ENCODE measurements at places on chromosomes 6 and 20.

DNA sequence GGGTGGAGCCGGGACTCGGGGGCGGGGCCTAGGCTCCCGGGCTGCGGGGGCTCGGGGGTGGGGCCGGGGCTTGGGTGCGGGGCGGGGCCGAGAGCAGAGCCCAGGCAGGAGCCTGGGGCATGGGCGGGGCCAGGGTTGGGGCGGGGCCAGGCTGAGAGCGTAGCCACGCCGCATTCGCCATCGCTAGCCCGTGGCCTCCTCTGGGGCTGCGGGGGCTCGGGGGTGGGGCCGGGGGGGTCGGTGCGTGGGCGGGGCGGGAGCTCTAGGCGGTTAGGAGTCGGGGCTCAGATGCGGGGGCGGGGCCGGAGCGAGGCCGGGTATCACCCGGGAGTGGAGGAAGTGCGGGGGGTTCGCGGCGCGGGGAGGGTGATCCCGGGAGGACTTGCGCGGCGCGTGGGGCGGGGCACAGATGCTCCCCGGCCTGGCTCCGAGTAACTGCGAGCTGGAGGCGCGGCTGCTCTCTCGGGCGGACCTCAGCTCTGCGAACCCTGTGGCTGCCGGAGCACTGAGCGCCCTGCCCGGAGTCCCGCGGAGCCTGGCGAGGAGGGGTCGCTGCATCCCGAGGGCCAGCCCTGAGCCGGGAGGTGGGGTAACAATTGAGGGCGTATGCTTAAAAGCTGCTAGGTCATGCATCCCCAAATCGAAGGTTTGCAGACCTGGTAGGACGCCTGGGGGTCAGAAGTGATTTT is 434 bp upstream of the ECI2 start:
- peak; percentile 95 for DNase-seq

DNA sequence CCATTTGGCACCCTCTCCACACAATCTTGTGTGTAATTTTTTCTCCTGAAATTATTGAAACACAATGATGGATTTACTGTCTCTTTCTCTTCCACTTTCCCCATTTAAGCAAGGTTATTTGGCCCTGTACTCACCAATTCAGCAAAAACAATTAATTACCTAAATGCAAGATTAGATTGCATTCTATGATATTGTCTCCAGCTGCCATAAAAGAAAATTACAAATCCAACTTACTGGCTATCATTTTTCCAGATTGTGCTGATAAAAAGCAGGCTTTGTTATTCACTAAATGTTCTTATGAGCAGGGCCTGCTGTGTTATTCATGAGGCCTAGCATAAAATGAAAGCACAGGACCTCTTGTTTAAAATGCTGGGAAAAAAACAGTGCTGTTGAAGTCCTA is 95.8 kb upstream of the IRAK1BP1 start:
- DNase-seq: no peak

GRCh38 chr20:6277661-6278240 is 154.9 kb upstream of the FERMT1 start:
- no peak for DNase-seq

- DNase-seq: peak; percentile 42
These were observed 103.8 kb downstream of the RNASET2 start for GRCh38 chr6:166852451-166852975.

- no peak for DNase-seq
These were observed 312.3 kb downstream of the PRL start for GRCh38 chr6:21984561-21984960.

GRCh38 chr6:140774080-140774505 is 1358.6 kb upstream of the GJE1 start:
- no peak for DNase-seq

- DNase-seq: no peak
These were observed 1.5 kb upstream of the RREB1 start for GRCh38 chr6:7106215-7106751.

GRCh38 chr6:129597023-129597713 is 112.8 kb downstream of the ARHGAP18 start:
- no peak for DNase-seq

GRCh38 chr20:3168079-3168828 is 5.1 kb downstream of the LZTS3 start:
- DNase-seq: no peak

GRCh38 chr6:166087246-166087645 is 80.4 kb downstream of the TBXT start:
- DNase-seq: no peak

DNA sequence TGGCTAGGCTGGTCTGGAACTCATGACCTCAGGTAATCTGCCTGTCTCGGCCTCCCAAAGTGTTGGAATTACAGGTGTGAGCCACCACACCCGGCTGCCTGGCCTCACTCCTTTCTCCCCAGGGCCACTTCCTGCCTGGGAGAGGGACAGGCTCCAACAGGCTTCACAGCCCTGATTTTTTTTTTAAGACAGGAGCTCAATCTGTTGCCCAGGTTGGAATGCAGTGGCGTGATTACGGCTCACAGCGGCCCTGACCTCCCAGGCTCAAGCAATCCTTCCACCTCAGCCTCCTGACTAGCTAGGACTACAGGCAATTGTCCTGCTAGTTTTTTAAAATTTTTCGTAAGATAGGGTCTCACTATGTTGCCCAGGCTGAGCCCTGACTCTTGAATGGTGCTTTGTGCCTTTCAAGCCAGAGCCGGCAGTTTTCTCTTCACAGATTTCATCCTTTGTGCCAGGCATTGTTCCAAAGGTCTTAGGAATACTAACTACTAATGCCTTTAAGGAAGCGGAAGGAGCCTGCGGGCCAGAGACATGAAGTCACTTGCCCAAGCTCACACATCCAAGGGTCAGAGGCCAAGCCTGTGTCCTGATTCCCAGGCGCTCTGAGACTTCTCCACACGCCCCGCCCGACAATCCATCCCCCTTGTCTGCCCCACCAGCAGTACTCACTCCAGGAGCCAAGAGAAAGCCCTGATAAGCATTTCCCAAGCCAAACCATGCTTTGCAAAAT is 19.2 kb downstream of the CAPN11 start:
- no peak for DNase-seq

DNA sequence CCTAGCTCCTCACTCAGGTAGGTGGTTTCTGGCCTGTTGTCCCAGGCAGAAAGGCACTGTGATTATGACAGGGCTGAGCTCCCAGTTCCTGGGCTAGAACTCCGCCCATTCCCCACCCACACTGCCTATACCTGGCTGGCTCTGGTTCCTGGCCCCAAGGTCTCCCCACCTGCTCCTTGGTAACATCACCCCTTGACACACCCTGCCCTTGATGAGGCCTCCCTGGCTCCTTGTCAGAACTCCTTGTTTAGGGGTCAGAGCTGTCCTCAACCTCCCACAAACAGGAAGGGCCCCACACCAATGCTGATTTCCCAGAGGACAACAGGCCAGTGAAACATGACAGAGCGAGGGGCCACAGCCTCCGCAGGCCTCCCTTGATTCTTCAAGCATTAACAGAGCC is 15.5 kb upstream of the MYMX start:
- DNase-seq: no peak

DNA sequence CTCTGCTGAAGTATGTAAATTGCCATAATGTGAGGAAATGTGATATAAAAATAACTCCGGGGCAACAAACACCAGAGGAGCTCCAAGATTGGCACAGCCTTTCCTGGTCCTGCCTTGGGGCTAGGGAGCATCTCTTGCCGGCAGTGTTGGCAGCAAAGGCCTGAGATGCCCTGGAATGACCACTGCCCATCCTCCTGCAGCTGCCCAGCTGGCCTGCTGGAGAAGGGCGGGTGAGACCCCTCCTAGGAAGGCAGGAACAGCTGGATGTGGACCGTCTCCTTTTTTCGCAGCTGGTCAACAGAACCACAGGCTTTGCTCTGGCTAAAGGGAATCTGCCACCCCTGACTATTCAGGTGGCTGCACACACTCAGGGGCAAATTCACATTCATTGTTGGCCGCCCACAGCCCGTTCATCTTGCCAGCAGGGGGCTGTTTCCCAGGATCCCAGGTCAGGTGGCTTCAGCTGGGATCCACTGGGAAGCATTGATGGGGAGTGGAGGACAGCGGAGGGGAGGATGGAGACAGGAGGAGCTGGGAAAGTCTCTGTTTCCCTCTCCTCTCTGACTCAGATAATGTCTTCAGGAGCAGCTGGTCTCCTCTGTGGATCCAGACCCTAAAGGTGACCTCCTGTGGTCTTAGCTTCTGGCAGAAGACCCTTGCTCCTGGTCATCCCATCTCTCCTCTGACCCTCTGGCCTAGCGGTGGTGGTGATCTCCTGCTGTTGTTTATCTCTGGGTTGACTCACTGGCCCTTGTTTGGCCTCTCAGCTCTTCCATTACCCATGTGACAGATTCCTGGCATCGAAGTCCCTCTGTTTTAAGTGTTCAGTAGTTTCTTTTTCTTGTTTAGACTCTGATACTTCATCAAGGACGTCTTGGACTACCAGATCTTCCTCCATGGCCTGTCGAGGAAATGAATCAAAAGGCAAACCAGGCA is 336.7 kb downstream of the DHX35 start:
- DNase-seq: no peak

DNA sequence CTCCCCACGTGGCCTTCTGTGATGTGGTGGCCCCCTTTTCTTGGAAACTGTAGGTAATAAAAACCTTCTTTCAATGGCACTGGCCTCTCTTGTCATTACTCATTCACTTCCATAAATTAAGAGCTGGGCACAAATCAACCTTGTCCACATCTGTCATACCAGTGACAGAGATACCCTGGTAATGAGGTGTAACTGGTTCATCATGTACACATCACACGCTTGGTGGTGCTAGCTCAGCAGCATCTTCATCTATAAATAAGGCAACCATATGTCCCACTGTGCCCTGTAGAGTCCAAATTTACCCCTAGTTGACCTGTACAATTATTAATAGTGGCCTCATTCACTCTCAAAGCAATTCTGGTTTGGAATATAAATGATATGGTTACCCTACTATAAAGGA is 245.6 kb downstream of the HIVEP2 start:
- DNase-seq: no peak

- DNase-seq: no peak
These were observed 36.6 kb downstream of the NSFL1C start for GRCh38 chr20:1430004-1430451.

- DNase-seq: no peak
These were observed 71.9 kb upstream of the SLC35B3 start for GRCh38 chr6:8507286-8507685.

- no peak for DNase-seq
These were observed 58.3 kb downstream of the SNX9 start for GRCh38 chr6:157881342-157881741.

DNA sequence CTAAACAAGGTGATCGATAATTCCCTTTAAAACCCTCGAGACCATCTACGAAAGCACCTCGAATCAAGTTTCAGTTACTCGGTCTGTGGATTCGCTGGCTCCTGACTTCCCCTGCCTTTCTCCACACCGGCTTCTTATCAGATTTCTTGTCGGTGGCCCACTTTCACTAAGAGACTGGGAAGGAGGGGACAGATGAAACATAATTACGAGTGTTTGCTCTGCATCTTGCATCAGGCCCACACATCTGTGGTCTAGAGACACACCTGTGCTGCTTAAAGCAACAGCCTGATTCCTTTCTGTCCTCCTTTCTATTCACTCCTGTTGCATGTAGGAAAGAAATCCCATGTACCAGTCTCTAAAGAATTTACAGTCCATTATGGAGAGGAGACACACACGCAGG is 37.7 kb downstream of the INSM1 start:
- no peak for DNase-seq

GRCh38 chr20:14406495-14406894 is 69.1 kb upstream of the FLRT3 start:
- DNase-seq: no peak

- no peak for DNase-seq
These were observed 134.6 kb upstream of the NEDD9 start for GRCh38 chr6:11366934-11367637.

- DNase-seq: no peak
These were observed 95.3 kb downstream of the NFATC2 start for GRCh38 chr20:51447097-51447764.

DNA sequence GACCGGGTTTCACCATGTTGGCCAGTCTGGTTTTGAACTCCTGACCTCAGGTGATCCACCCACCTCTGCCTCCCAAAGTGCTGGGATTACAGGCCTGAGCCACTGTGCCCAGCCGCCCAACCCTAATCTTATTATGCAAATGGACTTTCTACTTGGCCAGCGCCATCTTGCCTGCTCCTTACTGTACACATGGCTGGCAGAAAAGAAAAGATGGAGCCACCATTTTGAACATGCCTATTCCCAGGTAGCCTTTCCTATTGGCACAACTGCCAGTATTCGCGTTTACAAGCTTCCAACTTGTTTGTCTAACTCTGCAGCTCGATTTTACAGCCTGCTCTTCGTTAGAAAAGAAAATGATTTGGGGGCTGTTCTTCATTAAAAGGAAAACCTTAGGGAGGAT is 84.3 kb downstream of the WDR27 start:
- DNase-seq: no peak

GRCh38 chr6:136371959-136372358 is 82.3 kb upstream of the BCLAF1 start:
- DNase-seq: no peak
